ENCODE measurements at places on chromosomes 6 and 20. TPM values are rescaled to one million over a fixed set of nuclear protein-coding genes. Genes with fewer than 3 reads are reported as not detected.

Gene FAXC
- not detected for total RNA-seq

DNA sequence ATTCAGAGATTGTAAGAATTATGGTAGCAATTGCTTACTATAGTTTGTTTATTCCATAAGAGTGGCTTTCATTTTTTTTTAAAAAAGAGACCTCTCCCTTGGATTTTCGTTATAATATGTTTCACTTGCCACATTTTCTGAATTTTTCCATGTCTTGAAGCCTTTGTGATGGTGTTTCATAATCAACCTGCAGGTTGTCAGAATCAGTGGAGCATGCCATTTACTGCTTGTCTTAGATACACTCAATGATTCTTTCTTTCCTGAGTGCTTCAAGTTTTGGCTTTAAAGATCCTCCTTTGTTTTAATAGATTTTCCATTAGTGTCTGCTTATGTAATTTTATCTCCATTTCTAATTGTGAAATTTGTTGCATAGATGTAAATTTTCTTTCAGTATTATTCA lies 31.2 kb downstream of the KCNQ5 start:
- DNase-seq: no peak

Gene MAVS
- 39.3 TPM for total RNA-seq

GRCh38 chr20:21767739-21768223 lies 62.3 kb downstream of the PAX1 start:
- DNase-seq: no peak

DNA sequence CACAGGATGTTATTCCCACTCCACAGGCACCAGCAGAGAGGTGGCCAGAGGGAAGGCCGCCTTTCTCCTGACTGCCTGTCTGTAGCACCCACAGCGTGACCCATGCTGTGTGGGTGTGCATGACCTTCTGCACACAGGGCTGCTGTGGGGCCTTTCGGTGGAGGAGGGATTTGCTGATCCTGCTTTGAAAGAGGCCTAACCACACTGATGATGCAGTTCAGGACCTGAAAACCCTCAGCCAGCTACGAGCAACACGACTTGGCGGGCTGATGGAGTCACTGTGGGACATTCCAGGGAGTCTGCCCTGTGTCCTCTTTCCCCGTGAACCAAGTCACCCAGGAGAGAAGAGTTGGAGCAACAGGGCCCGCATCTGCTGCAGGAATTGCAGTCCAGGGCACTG lies 49.1 kb downstream of the SYTL3 start:
- DNase-seq: no peak

DNA sequence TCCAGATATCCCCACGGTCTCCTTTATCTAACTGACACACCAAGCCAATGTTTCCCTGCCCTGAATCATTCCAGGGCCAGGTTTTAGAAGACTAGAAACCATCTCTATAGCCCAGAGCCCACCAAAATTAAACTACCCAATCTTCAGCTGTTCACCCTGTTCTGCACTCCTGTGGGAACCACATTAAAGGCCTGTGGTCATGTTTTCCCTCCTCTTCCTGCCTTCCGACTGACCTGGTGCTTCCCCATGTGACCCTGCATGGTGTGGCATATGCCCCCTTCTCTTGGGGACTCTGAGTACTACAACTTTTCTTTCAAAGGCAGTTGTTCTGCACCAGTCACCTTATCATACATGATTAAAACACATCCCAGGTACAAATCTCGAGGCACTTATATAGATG lies 155.0 kb downstream of the TMEM200A start:
- peak; percentile 56 for DNase-seq

DNA sequence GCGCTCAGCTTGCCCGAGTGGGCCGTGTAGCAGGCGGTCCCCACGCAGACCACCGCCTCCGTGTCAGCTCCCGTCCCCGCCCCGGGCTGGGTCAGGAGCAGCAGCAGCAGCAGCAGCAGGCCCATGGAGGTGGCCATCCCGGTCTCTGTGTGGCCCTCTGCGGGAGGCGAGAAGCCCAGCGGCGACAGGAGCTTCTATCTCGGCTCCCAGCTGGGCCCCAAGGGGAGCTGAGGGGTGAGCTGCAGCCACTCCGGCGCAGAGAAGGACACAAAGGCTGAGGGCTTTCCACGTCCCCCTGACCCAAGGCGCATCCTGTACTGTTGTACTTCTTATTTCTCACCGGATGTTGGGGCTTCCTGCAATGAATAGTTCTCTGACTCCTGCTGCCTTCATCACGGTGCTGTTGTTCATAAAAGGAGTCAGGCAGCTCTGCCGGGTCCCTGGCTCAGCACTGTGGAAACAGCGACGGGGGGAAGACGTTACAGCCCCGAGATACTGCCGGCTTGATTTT lies at the start of gene CD93:
CD93 (minus strand) TSS at position 269 of the 511 bp plus-strand sequence; CDS start at position 137, 132 bp downstream.
- DNase-seq: peak; percentile 83

Data from activated CD4-positive, alpha-beta T cell treated with anti-CD3 and anti-CD28 coated beads, Interleukin-2, amount 10 ng/mL, durations not matched to agents 24 days and 14 days (primary cell).